Stimulated activated CD8-positive, alpha-beta memory T cell treated with anti-CD3 and anti-CD28 coated beads, Interleukin-4, amount 100 ng/mL, for 1 hour (primary cell): ENCODE measurements at places on chromosomes 11 and 22.

- no peak for DNase-seq
These were observed 60.2 kb upstream of the PPARA start for GRCh38 chr22:46090036-46090591.

DNA sequence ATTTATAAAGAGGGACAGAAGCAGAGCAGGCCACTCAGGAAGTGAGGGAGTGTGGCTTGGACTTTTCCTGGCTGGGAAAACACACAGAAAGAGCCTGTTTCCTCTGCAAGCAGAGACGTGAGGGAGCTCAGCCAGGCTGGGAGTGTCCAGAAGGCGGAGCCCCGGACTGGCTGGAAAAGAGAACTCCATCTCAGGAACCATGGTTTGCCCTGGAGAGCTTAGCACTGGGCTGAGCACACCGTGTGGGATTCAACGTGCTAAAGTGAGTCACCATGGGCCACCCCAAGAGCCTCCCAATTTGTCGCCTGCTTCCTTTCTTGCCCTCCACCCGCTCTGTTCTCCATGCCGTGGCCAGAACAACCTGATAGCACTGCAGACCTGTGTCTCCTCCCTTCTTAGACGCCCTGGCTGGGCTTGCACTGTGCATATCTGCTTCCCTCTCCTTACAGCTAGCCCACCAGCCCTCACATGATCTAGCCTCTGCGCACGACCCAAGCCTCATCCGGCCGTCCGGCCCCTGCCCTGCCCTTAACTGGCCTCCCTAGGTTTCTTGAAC lies 51.8 kb downstream of the GALNT18 start:
- no peak for DNase-seq

GRCh38 chr22:38317995-38318715 lies 922 bp upstream of the CSNK1E start:
- DNase-seq: no peak

DNA sequence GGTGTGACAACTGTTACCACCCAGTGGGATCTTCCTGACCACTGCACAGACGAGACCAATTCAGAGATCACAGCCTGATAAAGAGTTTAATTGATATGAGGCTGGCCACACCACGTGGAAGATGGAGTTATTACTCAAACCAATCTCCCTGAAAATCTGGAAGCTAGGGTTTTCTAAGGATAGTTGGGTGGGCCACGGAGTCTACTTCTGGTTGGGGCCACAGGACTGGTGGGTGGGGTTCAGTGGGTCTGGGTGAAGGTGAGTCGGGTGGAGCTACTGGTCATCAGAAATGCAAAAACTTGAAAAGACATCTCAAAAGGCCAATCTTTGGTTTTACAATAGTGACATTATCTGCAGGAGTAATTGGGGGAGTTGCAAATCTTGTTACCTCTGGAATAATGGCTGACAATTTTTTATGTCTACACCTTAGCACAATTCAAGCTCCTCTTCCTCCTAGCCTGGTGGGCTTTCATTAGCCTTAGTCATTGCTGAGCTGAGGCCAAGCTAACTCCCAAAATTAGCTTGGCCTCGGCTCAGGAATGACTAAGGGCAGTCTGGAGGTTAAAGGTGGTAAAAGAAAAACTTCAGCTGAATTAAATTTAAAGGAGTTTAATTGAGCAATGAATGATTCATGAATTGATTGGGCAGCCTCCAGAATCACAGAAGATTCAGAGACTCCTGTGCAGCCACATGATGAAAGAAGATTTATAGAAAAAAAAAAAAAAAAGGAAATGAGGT lies 13.1 kb downstream of the C11orf96 start:
- no peak for DNase-seq

DNA sequence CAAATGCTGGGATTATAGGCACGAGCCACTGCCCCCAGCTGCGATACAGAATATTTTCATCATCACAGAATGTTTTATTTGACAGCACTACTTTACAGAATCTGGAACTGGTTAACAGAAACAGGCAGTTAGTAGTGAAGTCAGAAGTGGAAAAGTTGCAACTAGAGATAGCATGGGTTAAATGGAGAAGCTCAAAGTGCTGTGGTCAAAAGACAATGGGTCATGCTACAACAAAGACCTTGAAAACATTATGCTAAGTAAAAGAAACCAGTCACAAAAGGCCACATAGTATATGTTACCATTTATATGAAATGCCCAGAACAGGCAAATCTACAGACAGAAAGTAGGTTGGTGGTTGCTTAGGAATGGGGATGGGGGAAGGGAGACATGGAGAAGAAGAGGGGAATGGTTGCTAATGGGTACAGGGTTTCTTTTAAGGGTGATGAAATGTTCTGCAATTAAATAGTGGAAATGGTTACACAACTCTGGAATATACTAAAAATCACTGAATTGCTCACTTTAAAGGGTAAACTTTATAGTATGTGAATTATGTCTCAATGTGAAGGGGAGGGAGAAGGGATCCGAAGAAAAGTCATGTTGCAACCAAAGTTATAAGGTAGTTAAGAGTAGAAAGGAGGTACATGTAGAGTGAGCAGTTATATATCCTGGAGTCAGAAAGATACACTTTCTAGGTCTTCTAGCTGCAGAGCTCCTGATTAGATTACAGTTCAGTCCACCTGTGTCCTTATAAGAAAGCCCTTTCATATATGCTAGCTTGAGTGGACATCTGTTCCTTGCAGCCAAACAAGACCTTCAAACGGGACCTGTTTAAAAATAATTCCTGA lies 46.3 kb upstream of the RAPSN start:
- DNase-seq: no peak

GRCh38 chr22:25453058-25453457 lies 111.4 kb upstream of the GRK3 start:
- no peak for DNase-seq

DNA sequence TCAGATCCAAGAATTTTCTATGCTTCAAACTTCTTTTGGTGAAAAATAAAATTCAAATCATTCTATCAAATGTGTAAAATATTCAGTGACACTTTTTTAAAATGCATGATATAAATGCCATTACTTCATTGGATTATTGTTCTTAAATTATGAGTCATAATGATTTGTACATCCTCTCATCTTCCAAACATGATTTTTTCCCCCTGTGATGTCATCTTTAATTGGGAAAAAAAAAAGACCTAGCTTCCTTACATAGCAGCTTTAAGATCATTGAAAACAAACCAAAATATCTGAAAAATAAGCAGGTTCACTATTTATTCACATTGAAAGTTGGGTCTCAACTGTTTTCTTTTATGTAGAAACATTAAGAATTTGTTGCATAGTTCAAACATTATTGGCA lies 1549.4 kb downstream of the LRRC4C start:
- DNase-seq: no peak
